Kidney tubule cell (primary cell): ENCODE measurements at places on chromosomes 2 and 18.

DNA sequence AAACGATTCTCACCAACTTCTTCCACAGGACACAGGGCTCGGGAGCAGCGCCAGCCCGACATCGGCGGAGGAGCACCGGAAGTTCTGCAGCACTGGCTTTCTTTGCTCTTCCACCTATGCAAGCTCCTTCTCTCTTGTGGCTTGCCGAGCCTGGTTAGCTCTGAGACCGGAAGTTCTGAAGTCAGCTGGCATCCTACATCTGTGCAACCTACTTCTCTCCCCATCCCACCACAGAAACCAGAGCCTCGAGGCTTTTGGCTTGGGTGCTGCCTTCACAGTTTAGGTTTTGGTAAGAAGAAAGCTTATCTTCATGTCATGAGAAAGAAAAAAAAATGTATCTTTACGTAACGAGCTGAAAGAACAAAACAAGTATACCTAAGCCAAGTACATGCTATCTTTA, 111.7 kb downstream of the ANKRD44 start:
- no peak for DNase-seq

- peak; percentile 54 for DNase-seq
These were observed at the start of gene CYS1 for GRCh38 chr2:10079870-10080535. Gene CYS1, minus strand, starts transcription at chr2:10080411. Its CDS starts 188 bp downstream, at chr2:10080223.

DNA sequence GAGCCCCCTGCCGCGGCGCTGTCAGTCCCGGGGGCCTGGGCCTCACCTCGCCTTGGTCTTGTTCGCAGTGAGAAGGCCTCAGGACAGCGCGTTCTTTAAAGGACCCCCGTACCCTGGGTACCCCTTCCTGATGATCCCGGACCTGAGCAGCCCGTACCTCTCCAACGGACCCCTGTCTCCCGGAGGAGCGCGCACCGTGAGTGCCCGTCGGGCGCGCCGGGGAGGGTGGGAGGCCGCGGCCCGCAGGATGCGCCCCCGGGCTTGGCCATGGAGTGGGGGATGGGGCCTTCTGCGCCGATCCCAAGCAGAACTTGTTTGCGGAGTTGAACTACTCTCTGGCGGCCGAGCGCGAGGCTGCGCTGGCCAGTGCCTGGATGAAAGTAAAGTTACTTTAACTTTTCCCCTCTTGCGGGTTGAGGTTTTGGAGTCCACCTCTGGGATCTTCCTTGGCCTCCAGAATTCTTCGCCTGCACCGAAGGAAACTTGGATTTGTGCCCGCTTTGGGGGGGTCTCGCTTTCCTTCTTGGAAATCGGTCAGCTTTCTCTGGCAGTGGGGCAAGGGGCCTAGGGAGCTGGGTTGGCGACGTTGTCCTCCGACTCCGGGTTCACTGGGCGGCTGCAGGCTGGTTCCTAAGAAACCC, 1.2 kb downstream of the TCF7L1 start:
- no peak for DNase-seq

DNA sequence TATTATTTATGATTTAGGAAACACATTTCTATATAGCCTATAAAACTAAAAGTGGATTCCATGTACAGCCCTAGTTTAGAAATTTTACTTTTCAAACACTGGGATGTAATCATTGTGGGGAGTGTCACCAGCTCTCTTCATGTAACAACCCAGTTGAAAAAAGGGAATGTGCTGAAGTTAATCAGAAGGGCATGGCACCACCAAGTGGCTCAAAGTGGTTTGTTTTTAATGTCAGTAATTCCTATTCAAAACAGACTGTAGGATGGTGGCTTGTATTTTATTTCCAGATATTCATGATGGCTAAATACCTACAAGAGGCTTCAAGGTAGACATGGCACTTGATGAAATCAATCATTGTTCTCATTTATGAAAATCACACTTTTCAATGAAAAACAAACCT, 58.1 kb upstream of the TMEM182 start:
- peak; percentile 52 for DNase-seq

DNA sequence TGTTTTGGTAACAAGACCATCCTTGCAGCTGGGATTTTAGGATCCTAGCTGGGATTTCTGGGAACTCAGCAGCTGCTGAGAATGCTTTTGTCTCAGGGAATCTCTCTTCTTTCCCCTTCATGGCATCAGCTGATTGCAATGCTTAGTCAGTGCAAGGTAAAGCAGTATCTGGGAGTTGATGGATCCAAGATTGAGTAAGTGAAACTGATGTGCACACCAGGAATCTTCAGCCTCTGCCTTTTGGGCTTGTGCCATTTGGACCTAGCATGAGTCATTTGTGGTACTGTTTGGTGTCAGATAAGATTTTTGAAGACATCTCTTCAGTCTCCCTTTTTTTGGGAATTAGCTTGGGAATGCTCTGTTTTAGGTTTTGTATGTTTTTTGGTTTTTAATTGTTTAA, 363.3 kb upstream of the TFPI start:
- peak; percentile 57 for DNase-seq

GRCh38 chr18:77339623-77340022, 90.0 kb downstream of the GALR1 start:
- no peak for DNase-seq

DNA sequence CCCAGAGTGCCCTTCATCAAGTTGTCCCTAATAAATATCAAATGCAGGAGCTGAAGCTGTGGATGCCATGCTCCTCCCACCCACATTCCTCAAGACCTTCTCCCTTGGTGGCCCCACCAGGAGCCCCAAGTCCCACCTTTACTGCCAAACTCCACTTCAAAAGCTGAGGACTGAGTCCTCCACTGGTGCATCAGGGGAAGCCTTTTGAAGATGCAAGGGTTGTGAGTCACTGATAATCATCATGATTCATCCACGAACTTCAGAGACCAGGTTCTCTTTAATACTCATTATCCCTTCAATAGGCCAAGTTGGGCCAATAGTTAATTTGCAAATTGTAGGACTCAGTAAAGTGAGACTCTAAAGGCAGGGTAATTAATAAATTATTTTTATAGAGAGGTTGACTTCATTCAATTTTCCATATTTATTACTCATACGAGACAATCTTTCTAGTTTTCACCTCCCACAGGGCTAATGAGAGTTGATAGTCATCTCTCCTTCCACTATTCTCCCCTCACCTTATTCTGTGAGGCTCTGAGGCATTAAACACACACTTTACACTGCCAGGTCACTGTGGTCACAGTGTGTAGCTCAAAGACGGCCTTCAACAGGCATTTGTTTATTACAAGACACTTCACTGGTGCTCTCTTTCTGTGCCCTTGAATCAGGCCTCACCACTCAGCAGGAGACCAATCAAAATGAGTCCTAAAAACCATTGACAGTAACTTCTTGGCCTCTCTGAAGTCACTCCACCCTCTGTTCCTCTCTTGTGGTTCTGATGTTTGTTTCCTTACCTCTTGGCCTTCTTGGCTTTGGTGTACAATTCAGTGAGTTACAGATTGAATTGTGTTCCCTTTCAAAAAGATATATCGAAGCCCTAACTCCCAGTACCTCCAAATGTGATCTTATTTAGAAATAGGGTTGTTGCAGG, 99.9 kb downstream of the TRIB2 start:
- DNase-seq, result peak; percentile 67

- peak; percentile 31 for DNase-seq
These were observed 43.5 kb upstream of the ACVR1C start for GRCh38 chr2:157672129-157672528.

DNA sequence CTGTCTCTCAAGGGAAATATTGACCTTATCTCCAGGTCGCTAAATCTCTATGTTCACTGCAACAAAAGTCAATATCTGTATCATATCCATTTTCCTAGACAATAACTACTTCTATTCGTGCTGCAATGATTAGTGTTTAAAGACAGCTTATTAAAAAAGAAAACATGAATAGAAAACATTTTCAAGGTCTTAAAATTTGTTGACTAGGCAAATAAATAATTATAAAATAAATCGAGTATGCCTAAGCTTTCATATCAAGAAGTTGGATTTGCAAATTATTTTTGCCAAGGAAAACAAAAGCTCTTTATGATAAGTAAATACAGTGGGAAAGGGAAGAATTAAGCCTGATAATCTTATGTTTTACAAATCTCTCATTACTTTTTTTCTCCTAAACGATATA, 428.5 kb downstream of the NUP35 start:
- no peak for DNase-seq

GRCh38 chr18:57843386-57843785, 40.3 kb upstream of the ATP8B1 start:
- DNase-seq, result no peak

DNA sequence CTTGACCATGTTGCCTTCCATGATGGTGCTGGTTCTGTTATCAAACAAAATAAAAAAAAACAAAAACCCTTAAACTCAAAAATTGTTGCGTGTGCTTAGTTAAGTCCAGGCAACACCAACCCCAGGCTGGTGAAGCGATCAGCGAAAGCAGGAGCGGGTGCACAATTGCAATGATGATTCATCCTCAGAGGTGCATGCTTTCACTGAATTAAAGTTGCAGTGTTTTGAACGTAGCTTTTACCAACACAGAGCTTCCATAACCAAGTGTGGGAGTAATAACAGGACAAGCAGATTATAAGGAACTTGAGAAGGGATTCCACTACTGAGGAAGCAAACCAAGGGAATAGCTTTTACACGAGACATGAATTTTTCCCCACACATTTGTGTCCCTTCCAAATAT, 39.7 kb upstream of the RAPH1 start:
- DNase-seq, result no peak

DNA sequence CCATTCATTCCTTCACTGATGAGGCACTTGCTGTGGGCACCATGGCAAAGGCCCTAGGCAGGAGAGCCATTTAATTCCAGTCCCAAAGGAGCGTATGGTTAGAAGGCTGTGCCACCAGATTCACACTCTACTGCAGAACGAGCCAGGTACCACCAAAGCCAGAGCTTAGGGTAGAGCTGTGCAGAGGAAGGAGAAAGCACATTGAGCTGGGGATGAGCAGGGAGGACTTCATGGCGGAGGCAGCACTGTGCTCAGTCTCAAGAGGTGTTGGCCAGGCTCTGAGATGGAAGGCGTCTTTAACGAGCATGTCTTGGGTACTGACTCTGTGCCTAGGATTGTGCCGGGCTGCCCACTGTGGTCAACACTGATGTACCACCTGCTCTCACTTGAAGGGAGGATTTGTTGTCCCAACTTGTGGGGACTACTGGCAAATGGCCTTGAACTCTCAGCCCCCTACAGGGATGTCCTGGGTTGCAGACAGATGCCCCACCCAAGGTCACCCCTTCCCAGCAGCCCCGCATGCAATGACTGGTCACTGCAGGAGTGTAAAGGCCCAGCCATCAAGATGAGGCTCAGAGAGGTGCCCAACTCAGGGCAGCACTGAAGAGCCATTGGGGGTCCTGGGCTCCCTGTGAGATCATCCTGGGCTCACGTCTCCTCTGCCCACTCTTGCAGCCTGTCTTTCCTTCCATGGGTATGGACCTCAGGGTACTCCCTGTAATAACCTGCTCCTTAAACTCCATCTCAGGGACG, 251.4 kb downstream of the GLI2 start:
- no peak for DNase-seq

- DNase-seq, result no peak
These were observed 322.5 kb downstream of the EN1 start for GRCh38 chr2:118524911-118525310.

DNA sequence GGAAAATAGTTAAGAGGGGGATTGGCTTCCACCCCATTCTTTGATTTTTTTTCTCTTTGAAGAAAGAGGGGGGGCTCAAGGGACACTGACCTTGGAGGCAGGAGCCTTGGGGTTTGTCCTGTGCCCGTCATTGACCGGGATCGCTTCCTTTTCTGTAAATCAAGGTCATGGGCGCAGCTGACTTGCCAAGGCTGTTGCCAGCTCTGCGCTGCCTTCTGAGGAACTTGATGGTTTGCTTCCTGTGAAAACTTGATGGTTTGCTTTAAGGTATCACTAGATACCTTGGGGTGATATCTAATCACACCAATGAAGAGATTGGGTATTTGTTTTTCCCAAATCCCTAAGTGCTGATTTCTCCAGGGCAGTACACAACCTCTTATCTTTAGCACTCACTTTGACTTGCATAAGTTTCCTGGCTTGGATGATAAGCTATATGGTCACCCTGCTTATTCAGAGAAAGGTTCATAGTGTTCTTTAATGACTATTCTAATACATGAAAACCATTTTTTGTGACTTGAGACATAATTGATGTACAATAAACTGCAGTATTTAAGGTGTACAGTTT, 56.0 kb downstream of the DGKD start:
- no peak for DNase-seq

GRCh38 chr2:231413456-231413855, 17.9 kb downstream of the B3GNT7 start:
- DNase-seq, result no peak

DNA sequence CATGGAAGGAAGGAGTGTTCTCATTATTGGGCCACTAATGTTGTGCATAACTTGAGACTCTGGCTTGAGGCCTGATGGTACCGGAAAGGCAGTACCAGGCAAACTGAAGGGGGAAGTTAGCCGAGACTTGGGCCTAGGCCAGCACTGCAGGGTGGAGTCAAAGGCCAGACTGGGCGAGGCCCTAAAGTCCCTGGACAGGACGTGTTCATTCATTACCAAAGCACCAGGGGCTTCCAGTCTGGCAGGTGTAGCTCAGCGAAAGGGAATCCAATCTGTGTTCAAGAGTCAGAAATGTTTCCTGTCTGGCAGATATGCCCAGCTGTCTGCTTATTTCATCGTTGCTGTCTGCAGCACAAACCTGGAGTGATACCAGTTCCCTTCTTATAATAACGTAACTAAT, 4.7 kb upstream of the ITSN2 start:
- DNase-seq, result peak; percentile 92

DNA sequence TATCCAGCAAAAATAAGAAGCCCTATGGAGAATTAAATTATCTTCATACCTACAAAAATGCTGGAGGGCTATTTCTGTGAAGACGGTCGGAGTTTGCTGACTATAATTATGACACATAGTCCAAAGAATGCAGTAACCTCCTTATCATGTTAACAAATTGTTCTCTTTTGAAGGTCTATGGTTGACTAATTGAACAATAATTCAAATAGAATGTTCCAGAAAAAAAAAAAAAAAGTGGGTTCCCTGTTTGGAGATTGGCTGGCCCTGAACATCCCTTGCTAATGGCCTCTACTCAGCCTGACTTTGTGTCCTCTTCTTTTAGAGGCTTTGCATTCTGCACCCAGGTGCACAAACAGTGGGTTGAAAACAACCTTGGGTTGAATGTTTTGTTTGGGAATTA, 82.8 kb upstream of the CCBE1 start:
- peak; percentile 83 for DNase-seq

DNA sequence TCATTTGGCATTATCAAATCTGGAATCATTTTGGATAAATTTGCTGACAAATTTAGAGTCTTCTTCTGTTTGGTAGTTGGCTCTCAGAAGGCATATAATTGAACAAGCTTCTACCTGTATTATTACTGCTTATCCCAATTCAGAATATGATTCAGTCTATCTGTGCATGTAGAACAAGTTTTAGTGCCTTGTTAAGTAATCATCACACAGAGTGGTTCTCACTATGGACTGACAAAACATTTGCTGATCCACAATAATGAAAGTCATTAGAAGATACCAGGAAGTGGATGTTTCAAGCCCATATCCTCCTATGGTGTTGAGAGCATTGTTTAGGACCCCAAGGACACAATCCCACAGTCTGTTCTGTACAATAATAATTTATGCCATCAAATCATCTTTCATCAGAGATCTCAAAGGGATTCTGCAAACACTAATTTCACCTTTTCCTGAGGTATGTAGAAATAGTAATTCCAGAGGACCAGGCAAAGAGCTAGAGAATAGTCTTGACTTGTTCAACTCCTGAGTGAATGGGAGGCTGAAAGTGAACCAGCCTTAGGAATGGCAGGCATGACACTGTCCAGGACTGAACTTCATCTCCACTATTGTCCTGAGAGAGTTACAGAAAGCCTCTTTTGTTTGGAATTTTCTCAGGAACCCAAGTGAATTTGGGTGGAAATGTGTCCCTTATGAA, 29.6 kb upstream of the DSC1 start:
- DNase-seq, result no peak
